Activated T-cell treated with anti-CD3 and anti-CD28 coated beads, Interleukin-2, amount 50 U/mL, for 48 hours (primary cell): ENCODE measurements at places on chromosomes 2 and 18.

- DNase-seq, result peak; percentile 92
Observed at GRCh38 chr2:28449488-28450395, 46.1 kb upstream of the PLB1 start.

DNA sequence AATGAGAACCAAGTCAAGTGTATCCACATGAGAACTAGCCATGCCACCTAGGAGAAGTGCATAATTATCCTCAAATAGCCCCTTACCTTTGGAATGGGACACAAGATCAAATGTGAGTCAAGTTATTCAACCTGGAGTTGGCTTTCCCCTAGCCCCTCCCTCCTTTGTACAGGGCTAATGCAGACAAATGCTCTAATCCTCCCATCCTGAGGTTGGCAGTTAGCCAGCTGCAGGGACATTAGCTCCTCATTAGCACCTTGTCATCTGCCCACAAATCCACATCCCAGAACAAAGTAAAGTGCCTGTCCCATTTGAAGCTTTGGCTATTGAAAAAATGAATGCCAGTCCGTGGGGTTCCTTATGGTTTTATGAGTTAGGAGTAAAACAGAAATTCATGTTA lies 294.1 kb upstream of the FANCL start:
- DNase-seq, result no peak

- no peak for DNase-seq
Observed at GRCh38 chr2:135563793-135564192, 32.5 kb downstream of the R3HDM1 start.

DNA sequence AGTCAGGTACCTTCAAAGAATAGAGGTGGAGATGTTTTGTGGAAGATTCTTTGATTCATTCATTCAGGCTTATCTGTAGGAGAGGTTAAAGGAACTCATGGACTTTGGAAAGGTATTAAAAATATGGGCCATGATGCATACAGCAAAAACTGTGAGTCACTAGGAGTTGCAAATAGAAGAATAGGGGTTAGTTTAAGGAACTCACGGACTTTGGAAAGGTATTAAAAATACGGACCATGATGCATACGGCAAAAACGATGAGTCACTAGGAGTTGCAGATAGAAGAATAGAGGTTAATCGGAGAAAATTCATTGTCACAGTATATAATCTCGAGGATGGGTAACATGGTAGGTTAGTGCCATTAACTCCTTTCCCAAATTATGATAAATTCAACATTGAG lies 41.2 kb downstream of the SLC9A2 start:
- DNase-seq, result no peak

GRCh38 chr2:40700231-40700954 lies 248.5 kb upstream of the SLC8A1 start:
- no peak for DNase-seq

DNA sequence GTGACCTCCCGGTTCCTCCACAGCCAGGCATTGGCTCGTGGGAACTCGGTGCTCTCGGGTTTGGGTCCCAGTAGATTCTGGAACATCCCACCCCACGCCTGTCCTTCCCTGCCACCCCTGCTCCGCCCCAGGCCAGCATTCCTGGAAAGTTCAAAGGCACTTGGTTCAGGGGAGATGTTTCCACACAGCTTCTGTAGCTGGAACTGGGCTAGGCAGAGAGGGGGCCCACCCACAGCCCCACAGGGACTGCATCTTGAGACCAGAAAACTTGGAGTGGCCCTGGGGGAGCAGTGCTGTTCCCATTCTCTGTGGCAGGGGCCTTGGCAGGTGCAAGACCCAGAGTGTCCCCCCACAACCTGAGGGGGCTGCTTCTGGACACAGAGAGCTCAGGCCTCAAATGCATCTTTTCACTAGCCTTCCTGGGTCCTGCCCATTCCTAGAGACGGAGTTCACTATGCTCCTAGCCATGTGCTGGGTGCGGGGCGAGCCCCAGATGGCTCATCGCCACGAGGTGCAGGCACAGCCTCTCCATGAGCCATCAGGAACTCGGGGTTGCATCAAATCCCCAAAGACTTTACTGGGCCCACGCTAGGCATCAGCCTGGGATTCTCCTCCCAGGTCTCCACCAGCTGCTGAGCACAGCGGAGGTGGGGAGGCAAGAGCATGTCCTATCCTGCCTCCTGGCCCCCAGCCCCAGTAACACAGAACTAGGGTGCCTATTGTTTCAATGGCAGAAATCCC lies 68.7 kb downstream of the ZFP36L2 start:
- DNase-seq, result no peak

DNA sequence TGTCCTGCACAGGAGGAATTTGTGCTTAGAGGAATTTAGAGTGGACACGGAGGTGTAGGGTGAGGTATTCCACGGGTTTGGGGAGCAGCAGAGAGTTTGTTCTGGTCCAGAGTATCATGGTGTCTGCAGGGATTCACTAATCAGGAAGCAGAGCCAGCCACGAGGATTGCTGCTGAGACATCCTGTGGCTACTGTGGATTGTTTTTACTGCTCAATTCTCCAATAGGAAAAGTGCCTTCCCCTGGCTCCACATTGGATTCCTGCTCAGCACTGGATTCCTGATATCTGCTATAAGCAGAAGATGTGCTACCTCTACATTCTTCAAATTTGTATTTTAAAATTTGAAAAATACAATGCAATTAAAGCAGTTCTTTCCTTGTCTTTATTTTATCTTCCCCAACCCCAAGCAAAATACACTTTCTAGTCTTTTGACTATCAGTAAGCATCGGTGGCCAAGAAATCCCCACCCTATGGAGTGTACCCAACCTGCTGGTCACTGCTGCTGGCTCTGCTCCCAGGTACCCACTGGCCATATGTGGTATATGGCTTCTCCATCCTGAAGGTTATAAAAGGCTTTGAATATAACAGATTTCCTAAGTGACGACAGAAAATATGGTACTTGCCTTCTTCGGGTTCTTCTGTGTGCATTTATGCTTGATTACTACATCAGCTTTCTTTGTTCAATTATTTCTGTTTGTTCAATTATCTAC lies 1403.0 kb upstream of the NXPH2 start:
- DNase-seq, result no peak

- no peak for DNase-seq
Observed at GRCh38 chr2:101854877-101855276, 136.9 kb upstream of the IL1R2 start.

GRCh38 chr2:119384971-119385370 lies 18.2 kb downstream of the DBI start:
- DNase-seq, result no peak

GRCh38 chr2:23655934-23656596 lies 270.9 kb downstream of the ATAD2B start:
- DNase-seq, result no peak

DNA sequence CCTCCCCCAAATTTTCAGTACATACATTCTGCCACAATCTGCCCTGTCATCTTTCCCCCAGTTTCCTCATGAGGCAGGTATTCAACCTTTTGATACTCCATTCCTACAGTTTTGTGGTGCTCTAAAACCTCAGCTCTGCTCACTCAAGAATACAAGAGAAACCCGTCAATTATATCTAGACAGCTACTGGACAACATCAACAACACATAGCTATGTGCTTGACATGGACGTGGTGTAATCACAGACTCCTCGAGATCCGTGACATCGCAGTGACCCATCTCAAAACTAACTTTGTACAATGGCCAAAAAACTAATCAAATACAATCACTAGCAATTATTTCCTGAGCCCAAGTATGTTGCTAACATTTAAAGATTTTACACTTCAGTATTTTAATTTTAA lies 23.6 kb downstream of the WDSUB1 start:
- no peak for DNase-seq

GRCh38 chr2:238941262-238941792 lies 93.4 kb downstream of the TWIST2 start:
- DNase-seq, result no peak

- DNase-seq, result no peak
Observed at GRCh38 chr18:58527952-58528287, 101.0 kb downstream of the ALPK2 start.

GRCh38 chr18:35573531-35573930 lies 8.0 kb upstream of the GALNT1 start:
- DNase-seq, result no peak

GRCh38 chr2:29782087-29782486 lies 139.3 kb downstream of the ALK start:
- DNase-seq, result no peak

DNA sequence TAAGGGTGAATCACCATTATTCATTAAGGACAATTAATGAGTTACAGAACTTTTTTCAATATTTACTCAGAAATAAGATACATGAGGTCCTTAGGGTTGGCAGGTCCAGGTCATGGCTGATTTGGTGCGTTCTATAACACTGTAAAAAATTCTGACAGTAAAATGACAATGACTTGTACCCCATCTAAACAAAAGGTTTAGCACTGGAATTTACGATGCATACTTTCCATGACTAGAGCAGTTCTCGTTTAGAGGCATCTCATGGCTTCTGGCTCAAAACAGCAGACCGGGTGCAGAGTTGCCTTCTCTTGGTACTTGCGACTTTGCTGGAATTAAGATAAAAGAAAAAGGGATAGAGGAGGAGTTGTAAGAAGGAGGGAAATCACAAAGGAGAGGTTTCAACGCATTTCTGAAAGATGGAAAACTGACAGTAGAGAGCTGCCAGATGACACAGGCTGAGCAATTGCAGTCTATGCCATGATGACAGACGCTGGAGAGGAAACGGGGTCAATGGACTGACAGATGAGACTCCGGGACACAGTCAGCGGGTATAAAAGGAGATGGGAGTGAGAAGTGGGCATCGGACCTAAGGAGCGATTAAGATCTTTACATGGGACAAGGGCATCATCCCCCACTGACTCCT lies 4.1 kb upstream of the CYS1 start:
- DNase-seq, result no peak

- DNase-seq, result no peak
Observed at GRCh38 chr2:71669058-71669456, 215.7 kb downstream of the DYSF start.
